Transverse colon (tissue), 4 donors: ENCODE measurements at places on chromosomes 16 and 17.

DNA sequence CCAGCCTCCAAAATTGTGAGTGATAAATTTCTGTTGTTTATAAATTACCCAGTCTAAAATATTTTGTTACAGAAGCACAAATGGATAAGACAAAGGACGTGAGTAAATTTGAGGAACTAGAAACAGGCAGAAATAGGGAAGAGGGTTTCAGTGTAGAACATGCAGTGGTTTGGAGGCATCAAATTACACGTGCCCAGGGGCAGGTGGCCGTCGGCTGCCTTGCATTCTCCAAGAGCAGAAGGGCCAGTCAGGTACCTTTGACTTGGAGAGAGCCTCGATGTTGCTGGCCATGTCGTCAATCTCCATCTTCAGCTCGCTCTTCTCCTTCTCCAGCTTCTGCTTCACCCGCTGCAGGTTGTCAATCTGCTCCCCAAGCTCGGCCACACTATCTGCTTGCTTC, 54.3 kb downstream of the MYH13 start:
- DNase-seq: no peak

- DNase-seq: peak; percentile 88
Measured at GRCh38 chr17:78253946-78254672, 22.7 kb downstream of the TMEM235 start.

DNA sequence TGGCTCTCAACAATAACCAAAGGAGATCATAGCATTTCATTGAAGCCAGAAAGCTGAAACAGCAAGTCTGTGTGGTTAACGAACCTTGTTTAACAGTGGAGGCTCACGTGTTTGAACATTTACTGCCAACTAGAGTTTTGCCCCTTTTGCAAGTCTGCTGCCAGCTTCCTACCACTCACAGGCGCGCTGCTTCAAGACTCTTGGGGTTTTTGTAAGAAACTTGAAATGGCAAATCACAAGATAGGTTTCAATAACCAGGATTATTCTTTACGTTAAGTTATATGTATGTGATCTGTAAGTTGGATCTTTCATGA, 1.2 kb downstream of the SNTB2 start:
- no peak for DNase-seq

- no peak for DNase-seq
Measured at GRCh38 chr16:17773698-17774101, 302.9 kb upstream of the XYLT1 start.

GRCh38 chr16:27786221-27786922, 236.4 kb downstream of the KATNIP start:
- DNase-seq: no peak

GRCh38 chr16:84532291-84532724, 27.8 kb upstream of the MEAK7 start:
- peak; percentile 24 for DNase-seq

DNA sequence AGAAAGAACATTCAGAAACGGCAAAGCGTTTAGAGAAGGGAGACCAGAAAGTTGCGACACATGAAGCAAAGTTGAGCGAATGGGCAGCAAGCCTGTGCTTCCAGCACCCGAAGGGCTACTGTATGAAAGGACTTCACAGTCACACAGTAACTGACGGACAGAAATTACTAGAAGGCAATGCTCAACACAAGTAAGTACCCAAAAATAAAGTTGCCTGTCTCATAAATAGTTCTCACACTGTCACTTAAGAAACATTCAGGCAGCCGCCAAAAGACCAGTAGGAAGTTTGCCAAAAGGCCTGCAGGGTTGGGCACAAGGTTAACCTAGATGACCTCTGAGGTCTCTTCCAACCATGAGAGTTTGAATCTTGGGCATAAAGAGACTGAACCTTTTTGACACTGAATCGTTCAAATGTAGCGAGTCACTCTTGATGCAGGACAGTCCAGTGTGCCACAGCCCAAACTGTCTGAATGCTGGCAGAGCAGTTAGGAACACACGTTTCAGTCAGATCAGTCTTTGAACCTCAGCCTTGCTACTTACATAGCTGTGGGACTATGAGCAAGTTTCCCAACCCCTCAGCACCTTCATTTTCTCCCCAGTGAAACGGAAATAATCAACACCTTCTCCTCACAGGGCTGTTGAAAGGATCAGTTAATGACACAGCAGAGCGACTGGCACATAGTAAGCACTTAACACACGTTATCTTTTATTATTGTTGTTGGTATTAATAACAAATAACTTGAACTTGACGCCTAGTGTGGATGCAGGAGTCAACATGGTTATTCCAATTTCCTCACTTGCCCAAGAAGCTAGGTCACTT, 10.4 kb downstream of the NCBP3 start:
- no peak for DNase-seq

DNA sequence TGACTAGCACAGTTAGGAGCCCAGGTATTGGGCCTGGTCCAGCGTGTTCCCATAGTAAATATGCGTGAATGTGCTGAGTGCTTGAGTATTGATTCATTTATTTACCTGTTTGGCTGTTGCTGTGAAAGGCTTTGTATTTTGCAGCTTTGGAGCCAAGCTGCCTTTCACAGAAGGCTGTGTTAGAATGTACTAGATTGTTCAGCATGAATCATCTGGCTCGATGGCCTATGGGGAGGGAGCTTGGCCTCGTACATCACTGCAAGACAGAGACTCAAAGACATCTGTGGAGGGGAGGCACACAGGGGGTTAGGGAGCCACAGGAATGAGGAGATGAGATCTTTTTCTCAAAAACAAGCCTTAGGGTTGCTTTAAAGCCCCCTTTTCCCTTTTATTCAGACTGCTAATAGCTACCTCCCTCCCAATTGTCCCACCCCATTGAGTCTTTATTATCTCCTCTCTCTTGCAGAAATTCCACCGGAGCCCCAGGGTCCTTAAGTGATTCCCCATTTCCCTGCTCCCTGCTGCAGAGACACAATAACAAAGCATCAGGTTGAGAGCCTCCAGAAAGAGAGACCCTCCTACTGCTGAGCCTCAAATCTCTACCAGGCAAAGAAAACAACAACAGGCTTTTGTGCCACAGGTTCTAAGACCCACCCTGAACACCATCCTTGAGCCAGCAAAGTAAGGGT, 307.2 kb downstream of the ABCC12 start:
- no peak for DNase-seq
